AG09319 (cell line): ENCODE measurements at places on chromosomes 2 and 18.

DNA sequence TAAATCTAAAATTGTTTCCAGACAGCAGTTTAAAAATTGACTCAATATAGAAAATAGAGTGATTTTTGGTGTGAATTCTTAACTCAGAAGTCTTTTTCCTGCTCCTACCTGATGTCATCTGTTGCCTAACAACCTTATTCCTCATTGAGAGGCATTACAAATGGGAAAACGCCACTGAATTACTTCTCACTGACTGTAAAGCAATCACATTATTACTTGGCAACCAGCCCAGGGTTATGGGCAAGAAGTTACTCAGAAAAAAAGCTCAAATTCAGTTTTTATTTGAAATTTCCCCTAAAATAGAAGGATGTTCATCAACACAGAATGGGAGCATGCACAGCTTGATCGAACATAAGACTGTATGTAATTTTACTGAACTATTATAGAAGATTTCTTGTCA is 201.8 kb upstream of the GULP1 start:
- DNase-seq: no peak

DNA sequence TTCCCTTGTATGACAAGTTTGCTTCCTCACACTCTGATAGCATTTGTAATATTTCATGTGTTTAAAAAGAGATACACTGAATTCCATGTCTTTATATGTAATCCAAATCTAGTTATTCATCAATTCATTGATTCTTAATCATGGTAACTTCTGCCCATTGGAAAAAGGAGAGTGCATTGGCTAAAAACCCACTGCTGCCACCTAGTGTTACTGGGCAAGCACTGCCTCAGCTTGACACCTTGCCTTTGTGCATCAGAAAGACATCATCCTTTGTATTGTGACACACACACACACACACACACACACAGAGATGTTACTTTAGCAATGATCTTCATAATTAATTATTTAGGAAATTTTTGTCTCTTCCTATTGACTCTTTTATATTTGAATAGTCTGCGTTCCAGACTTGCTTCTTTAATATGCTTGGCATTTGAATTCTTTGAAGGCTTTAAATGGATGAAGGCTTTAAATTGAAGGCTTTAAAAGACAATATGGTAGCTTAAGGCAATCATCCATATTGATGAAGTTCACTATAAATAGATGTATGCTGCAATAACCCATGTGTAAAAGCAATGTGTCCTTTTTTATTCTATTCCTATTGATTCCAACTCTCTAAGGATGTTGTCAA is 414.2 kb upstream of the CHST9 start:
- no peak for DNase-seq

GRCh38 chr2:19635951-19636510 is 265.8 kb downstream of the TTC32 start:
- DNase-seq: no peak

DNA sequence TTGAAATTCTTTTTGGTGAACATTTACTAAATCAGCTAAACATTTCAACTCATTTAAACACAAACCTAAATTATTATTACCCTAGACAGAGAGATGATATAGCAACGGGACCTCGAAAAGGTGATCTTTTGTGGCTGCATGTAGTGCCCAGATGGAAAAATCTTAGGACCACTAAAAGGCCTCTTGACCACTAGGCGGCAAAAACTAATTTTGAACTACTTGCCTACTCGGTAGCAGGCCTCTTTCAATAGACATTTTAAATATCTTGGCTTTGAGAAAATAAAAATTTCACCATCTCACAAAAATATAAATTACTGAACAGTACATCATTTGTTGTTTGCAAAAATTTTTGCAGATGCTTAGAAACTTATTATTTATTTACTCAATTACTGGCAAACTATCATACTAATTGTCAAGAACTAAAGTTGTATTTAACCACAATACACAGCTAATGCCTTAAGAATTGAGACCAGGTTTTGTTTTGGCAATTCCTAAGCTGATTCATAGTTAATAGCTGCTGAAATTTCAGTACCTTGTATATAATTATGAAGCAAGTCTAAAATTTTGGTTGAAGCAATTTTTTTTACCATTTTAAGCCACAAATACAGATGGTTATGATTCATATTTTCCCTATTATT is 9.4 kb downstream of the COL3A1 start:
- DNase-seq: peak; percentile 87

DNA sequence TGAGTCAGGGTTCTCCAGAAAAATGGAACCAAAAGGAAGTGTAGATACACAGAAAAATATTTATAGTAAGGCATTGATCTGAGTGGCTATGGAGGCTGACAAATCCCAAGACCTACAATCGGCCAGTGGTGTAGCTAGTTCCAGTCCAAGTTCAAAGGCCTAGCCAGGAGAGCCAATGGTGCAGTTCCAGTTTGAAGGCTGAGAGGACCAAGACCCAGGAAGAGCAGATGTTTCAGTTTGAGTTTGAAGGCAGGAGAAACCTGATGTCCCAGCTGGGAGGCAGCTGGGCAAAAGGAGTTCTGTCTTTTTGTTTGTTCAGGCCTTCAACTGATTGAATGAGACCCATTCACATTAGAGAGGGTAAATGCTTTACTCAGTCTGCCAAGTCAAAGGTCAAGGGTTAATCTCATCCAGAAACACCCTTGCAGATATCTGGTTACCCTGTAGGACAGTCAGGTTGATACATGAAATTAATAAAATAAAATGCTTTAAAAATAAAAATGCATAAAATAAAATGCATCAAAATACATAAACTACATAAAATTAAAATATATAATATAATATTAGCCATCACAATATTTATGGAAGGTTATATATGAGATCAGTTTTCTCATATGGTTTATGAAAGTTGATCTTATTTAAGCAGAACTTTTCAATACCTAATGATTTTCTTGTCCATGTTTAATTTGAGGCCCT is 38.7 kb downstream of the KCNE4 start:
- DNase-seq: no peak

DNA sequence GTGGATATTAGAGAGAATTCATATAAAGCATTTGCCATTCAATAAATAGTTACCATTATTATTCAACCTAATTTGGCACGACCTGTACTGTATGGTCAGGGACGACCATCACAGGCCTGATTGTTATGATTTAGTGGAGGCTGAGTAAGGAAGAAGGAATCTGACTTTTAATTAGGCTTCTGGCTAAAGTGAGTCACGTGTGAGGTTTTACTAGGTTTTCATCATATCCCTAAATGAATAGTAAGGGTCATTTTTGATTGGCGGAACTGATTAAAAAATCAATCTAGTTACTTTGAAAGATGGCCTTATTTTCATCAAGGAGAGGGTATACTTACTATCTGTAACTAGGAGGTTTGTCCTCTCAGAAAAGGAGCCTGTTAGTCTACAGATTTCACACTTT is 143.4 kb downstream of the ADCYAP1 start:
- no peak for DNase-seq

DNA sequence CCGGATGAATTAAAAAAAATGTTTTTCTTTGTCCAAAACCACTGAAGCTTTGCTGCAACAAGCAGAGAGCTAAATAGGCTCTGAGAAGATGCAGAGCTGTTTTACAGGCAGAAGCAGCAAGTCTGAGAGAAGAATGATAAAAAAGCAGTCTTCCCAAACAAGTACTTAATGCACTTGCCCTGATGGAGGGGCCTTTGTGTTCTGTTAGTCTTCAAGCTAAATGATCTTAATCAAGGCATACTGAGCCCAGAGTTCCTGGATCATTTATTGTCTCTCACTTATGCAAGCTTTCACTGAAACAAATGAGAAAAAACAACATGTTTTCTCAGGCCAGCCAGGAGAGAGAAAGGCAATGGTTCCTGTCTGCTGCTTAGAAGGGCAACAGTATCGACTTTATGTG is 152.5 kb downstream of the CLIP4 start:
- DNase-seq: no peak

GRCh38 chr18:63788447-63789096 is 13.4 kb downstream of the SERPINB7 start:
- DNase-seq: peak; percentile 32

DNA sequence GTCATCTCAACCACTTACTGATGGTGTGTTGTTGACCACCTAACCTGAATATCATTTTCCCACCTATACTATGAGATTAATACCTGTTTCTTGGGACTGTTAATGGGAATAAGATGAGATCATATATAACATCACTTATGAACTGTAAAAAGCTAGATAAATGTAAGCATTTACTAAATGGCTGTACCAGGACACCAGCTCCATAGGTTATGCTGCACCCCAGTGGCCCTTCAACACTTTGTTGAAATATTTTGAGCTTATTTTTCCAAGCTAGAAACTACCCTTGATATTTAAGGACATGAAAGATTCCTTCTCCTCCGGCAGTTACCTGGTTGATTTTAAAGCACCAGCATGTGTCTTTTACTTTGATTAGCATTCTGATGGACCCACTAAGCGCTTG is 138.0 kb upstream of the CDCA7 start:
- no peak for DNase-seq

- no peak for DNase-seq
Measured at GRCh38 chr2:181352158-181352557, 105.0 kb upstream of the ITGA4 start.
